ENCODE measurements at places on chromosomes 4 and X.

DNA sequence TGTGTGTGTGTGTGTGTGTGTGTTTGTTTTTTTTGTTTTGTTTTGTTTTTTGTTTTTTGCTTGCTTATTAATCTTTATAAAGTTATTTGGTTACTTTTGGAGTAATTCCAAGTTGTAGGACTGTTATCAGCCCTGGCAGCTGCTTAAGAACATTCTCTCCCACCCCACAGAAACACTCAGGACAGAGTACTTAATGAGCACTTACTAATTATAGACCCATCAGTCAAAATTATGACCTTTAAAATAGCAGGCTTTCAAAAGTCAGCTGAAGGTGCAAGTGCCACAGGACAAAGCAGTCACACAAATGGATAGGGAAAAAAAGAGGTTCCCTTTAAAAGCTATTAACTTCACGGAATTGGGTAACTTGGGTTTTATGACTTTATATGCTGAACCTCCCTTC lies 69.0 kb downstream of the BEND2 start:
- no peak for DNase-seq

- DNase-seq: no peak
Measured at GRCh38 chr4:173698557-173699262, 168.7 kb upstream of the HAND2 start.

DNA sequence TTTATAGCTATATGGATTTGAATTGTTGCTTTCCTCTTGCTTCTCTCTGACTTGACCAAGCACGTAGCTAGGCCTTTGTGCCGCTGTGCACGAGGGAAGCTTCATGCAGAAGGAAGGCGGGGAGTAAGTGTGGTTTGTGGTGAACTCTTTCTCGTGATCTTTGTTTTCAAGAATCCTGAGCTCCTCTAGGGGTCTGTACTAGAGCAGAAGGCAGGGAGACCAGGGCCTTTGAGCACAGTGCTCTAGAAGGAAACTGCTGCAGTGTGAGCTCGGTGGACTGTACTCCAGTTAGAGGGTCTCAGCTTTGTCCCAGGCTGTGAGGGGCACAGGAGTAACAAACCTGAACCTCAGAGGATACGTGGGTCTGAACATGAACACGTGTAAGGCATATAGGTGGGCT lies 49.0 kb downstream of the AGA start:
- DNase-seq: no peak

- DNase-seq: no peak
Measured at GRCh38 chrX:147635186-147635585, 276.5 kb upstream of the FMR1 start.

DNA sequence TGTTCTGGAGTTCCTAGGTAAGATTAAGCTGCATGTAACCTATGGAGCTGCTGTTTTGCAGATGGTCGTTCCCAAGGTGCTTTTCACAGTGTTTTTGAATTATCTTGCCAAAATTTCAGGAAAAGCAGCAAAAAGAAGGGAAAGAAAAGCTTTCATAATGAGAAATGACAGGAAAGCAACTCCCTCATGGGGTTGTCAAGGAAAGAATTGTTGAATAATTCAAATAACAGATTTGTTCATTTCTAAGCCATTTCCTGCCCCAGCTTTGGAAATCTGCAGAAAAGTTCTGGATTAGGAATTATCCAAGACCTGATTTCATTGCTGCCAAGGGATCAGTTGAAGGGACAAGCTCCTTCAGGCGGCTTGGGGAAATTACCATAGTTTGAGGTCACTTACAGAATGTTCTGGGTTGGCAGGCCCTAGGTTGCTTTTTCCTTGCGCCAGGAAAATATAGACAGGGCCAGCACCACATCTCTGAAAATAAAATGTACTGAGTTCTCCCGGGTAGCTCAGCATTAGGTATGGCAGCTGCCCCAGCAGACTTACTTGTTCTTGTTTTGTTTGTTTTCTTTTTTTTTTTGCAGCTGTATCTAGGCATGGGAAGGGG lies 354.7 kb downstream of the STIM2 start:
- no peak for DNase-seq

DNA sequence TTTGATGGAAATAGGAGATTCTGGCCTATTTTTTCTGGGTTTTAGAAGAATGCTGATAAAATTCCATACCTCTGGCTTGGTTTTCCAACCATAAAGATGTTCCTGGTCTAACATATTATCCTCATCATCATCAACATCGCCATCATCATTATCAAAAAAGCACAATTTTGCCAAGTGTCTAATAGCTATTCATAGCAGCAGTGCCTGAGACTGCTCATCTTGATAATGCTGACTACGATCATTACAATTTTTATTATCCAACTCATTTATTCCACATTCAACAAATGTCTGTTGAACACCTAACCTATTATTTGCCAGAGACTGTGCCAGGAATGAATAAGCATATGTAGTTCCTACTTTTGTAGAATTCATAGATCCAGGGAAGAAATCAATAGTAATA lies 303.5 kb upstream of the GATB start:
- no peak for DNase-seq

GRCh38 chr4:77184974-77185373 lies 28.0 kb downstream of the CCNG2 start:
- DNase-seq: no peak

DNA sequence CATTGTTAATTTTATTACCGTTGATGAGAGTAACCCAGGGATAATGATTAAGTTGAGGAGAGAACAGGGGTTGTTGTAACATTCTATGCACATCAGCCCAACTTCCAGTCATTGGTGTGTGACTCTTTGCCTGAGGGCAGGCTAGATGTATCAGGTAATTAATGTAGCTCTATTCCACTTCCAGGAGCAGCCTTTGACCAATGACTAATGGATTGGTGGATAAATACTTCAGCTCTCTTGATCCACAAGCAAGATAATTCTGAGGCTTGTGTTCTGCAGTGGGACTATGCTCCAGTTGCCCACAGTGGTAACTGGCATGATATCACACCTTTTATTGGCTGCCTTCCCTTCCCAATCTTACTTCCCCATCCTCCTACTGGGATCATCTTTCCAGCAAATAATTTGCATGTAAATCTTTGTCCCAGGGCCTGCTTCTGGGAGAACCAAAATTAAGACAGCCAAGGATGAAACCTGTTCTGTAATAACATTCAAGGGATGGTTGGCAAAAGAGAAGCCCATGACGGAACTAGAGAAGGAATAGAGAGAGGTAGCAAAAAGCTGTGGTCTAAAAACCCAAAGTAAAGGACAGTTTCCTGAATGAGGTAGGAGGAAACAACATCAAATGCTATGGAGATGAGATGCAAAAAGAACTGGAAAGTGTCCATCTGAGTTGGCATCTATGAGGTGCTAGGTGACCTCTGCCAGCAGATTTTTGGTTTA lies 241.4 kb upstream of the RPS6KA3 start:
- no peak for DNase-seq

- no peak for DNase-seq
Measured at GRCh38 chr4:15765910-15766697, 12.0 kb upstream of the CD38 start.

DNA sequence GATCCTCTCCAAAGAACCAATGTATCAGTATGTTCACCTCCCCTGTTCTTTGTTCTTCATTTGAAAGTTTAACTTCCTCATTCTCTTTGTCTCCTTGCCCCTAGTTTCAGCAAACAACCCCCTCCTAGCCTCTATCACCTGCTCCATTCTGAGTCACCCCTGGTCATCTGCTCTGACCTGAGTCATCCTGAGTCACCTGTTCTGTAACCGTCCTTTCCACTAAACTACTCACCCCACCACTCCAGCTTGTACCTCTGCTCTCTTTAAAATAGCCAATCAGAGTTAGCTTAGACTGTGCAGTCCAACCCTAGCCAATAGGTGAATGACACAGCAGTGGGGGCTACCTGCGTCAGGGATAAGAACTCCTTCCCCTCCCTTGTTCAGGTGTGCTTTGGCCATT lies 249.8 kb upstream of the AADAT start:
- DNase-seq: no peak

GRCh38 chr4:69120870-69121269 lies 24.6 kb downstream of the UGT2B7 start:
- no peak for DNase-seq

- no peak for DNase-seq
Measured at GRCh38 chr4:26074712-26075430, 160.9 kb downstream of the SMIM20 start.

- DNase-seq: no peak
Measured at GRCh38 chrX:143635915-143636314, at the start of gene SLITRK4. TSS of gene SLITRK4 (minus strand) at chrX:143636101. CDS start at chrX:143631108, 4,993 bp downstream.

- DNase-seq: no peak
Measured at GRCh38 chr4:87211249-87211952, 9.0 kb downstream of the KLHL8 start.

- DNase-seq: no peak
Measured at GRCh38 chr4:183691897-183692296, 32.8 kb downstream of the TRAPPC11 start.

GRCh38 chrX:25028726-25029125 lies 13.0 kb upstream of the ARX start:
- no peak for DNase-seq

GRCh38 chr4:154611833-154612232 lies 623 bp downstream of the FGG start:
- no peak for DNase-seq

DNA sequence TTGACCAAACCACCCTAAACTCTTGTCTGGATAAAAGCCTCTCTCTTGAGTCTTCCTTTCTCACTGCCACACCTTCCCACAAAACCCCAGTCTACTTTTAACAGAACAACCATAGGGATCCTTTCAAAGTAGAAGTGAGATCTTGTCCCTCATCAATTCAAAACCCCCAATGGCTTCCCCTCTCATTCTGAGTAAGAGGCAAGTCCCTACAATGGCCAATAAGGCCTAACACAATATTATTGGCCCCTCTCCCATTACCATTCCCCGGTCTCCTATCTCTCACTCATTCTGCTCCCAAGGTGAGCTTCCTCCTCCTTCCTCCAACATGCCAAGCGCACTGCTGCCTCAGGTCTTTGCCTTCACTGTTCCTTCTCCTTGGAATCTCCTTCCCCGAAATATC lies 57.1 kb downstream of the REELD1 start:
- DNase-seq: no peak

- DNase-seq: no peak
Measured at GRCh38 chr4:73267050-73267449, 8.5 kb upstream of the ANKRD17 start.
